NB4 (cell line): ENCODE measurements at places on chromosomes 5 and 9.

DNA sequence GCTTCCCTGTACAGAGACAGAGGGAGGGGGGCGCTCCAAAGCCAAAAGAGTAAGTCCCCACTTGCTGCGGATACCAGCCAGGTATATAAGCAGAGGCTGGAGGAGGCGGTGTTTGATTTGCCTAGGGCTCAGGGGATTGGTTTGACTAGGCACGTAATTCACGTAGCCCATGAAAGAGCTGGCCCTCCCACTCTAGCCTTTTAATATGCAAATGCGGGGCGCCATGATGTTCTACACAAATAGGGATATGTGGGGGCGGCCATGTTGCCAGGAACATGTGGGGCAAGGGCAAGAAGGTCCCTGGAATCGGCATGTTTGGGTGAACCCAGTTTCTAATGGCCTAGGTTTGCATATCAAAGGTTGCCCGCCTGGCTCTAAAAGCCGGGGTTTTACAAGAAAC lies 3.3 kb upstream of the PRLR start:
- no peak for DNase-seq

DNA sequence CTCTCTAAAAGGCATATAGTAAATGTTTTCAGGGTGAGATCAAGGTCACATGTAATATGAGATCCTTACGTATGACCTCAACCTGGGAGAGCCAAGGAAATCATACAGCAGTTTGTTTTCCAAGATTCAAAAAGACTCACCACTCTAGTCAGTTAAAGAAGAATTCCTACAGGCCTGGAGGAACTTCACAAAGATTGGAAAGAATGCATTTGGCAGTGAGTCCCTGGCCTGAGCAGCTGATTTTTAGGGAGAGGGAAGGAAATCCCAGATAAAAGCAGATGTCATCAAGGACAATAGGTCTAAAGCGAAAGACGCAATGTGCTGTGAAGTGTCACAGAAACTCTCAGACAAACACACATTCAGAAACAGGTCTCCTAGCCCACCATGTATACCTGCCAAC lies 424.0 kb upstream of the ZNF462 start:
- no peak for DNase-seq

GRCh38 chr5:159227452-159227851 lies 18.1 kb upstream of the RNF145 start:
- no peak for DNase-seq

DNA sequence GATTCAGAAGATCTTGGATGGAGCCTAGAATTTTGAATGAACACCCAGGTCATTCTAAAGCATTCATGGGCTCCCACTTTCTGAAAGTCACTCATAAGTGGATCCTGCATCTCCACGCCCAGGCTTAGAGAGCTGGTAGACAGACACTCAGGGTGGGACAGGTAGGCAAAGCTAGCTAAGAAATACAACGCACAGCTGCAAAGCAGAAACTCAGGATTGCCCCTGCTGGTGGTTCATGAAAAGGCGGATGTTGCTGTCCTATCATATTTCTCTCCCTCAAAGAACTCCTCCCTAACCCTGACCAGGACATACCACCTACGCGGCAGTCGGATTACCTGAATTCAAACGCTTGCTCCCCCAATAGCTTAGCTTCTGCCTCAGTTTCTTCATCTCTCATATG lies 226.5 kb downstream of the GLIS3 start:
- DNase-seq = peak; percentile 35
